ENCODE measurements at places on chromosomes 6 and 20.

DNA sequence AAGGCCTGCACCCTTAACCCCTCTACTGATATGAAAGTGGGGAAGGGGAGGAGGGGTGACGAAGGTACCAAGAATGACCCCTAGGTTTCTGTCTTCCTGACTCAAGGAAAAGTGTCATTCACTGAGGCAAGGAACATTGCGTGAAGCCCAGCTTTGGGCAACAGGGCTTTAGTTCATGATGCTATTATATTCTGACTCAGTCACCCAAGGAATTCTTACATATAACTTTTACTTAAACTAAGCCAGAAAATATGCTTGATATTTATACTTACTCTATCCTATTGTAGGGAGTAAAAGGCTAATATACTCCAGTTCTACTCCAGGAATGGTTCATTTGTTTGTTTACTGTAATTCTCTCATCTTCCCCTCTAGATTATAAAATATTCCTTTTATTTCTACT is 60.5 kb downstream of the DOP1A start:
- DNase-seq: no peak

GRCh38 chr20:60268491-60268890 is 310.3 kb downstream of the CDH26 start:
- DNase-seq: no peak

- no peak for DNase-seq
These were observed 37.3 kb downstream of the PGM3 start for GRCh38 chr6:83155794-83156193.

GRCh38 chr20:24694157-24694726 is 224.8 kb downstream of the SYNDIG1 start:
- no peak for DNase-seq

- DNase-seq: no peak
These were observed 62.4 kb downstream of the AKAP7 start for GRCh38 chr6:131197716-131198115.

- no peak for DNase-seq
These were observed 6.7 kb downstream of the RGS19 start for GRCh38 chr20:64072498-64073063.

- DNase-seq: no peak
These were observed 10.2 kb downstream of the MYO6 start for GRCh38 chr6:75759207-75759606.

- DNase-seq: peak; percentile 32
These were observed 2.0 kb downstream of the ZNF318 start for GRCh38 chr6:43367245-43367984.

- DNase-seq: no peak
These were observed 20.7 kb downstream of the TENT5A start for GRCh38 chr6:81731814-81732213.

DNA sequence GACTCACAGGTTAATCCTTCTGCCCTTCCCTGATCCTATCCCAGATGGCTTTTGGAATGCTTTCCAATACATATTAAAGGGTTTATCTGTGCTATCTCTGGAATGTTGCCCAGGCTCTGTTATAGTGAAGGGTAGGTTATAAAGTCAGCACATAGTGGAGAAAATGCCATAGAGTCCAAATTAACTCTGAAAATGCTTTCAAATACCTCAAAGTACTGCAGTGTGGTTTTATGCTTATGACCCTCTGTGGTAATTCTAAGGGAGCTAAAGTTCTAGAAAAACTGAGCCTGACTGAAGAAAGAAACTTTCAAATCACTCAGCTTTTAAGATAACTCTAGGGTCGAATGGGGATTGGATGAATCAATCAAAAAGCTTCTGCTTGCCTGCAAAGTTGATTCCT is 159.8 kb downstream of the PLCB1 start:
- DNase-seq: no peak

GRCh38 chr6:137944793-137945498 is 77.9 kb downstream of the TNFAIP3 start:
- peak; percentile 44 for DNase-seq

GRCh38 chr6:162857326-162857725 is 129.6 kb downstream of the PACRG start:
- no peak for DNase-seq

DNA sequence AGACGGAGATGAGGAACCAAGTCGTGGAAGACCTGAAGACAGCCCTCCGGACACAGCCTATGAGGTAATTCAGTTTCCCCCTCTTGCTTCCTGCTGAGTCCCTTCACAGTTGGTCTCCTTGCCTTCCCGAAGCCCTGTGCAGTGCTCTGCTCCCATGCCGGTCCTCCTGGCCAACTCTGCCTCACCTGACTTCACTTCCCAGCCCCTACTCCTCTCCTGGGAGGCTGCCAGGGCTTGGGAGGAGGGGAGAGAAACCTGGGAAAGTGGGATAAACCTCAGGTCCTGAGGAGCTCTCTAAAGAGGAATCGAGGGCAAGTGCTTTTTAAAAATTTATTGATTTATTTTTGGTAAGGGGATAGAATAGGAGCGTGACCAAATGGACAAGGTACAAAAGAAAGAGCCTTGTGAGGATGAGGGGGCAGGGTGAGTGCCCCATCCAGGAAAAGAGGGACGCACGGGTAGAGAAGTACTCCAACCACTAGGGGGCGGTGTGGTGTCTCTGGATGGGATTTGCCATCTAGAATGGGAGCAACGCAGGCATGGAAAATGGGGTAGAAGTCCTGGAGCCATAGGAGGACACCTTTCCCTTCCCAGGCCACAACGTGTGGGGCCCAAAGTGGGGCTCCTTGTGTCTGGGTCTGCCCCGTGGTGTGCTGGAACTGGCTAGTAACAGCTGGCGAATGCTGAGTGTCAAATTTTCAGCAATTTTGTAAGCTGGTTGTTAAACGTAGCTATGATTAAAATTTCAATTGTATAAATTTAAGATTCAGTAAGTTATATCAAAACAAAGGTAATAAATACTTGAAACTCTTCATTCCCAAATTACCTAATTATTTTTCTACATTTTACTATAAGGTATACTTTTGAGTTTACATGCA is 69.0 kb downstream of the MOCS1 start:
- DNase-seq: peak; percentile 25

DNA sequence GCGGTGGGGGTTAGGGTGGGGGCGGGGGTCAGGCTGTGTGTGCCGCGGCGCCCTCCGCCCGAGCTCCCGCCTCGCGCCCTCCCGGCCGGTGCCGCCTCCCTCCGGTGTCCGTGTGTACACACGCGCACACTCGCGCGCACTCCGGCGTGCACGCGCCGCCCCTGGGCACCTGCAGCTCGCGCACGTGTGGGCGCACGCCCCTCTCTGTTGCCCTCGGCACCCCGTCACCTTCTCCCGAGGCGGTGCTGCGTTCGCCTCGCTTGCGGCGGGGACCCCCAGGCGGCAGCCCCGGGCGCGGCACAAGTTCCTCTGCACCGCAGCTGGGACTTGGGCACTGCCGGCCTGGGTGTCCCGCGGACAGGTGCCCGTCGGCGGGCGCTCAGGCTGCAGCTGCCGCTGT is 525 bp downstream of the MACROD2 start:
- no peak for DNase-seq

- DNase-seq: peak; percentile 26
These were observed 810 bp downstream of the MRPL18 start for GRCh38 chr6:159790956-159791598.

DNA sequence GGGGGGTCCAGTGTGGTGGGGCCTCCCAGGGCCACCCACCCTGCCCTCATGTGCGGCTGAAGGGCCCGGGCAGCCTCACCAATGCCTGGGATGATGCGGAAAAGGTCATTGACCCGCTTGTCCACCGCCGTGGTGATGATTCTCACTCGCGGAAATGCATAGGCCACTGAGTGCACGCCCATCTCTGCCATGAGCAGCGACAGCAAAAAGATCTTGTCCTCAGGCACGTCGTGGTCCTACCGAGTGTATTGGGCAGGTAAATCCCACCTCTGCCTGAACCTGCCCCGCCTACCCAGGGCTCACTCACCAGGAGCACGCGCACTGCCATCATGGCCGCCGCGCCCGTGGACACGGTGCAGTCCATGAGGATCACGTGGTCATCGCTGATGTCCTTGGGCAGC is 16.1 kb downstream of the UCKL1 start:
- DNase-seq: no peak

GRCh38 chr6:87736809-87737540 is 34.9 kb upstream of the AKIRIN2 start:
- no peak for DNase-seq

- no peak for DNase-seq
These were observed 414.5 kb downstream of the ESR1 start for GRCh38 chr6:152221806-152222628.

DNA sequence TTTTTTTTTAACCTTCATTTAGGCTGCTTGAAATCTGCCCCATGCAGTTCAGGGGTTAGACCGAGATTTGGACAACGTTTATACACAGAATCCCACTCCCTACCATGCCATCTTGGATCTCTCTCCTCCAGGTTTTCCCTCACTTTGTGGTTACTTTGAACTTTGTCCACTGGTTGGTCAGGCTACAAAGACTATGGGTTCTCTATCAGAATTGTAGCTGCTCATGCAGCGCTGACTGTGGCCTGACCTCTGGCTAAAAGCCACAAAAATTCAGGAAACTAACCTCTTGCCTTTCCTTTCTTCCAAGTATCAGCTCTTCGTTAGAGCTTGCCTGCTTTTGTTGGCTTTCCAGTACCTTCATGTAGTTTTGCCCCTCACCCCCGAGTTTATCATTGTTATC is 44.9 kb upstream of the KCNG1 start:
- DNase-seq: no peak

DNA sequence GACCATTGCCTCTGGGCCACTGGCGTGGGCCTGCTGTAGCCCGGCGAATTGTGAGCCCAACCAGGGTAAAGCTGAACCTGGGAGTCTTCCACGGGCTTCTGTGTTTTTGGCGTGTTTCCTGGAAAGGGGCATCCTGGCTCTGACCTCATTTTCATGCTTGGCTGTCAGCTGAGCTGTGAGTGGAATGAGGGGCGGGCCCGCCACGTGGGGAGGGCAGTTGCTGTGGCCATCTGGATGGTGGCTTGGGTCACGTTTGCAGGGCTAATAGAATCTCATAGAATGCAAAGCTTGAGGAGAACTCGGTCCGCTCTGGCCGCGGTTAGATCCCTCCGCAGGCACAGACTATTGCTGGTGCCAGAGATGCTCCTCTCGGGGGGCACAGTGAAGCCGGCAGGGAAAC is 263.0 kb downstream of the SMOC2 start:
- no peak for DNase-seq

- no peak for DNase-seq
These were observed 68.6 kb downstream of the CDK19 start for GRCh38 chr6:110746680-110747079.

- DNase-seq: no peak
These were observed 383.8 kb downstream of the TFAP2A start for GRCh38 chr6:10030942-10031537.

DNA sequence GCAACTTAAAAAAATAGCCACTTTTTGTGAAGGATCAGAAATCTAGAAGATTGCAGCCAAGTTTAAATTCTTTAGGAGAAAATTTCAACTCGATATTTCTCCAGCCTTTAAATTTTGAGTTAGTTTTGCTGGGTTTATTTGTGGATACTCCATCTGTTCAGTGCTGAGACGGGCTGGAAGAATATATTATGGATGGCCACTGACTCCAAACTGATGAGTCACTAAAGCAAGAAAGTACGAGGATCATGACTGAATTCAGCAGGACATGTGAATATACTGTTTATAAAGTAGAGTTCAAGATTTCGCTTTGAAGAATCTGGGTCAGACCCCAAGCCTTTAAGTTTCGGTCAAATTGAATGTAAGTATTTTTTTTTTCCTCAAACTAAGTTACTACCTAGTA is 199.5 kb downstream of the ADGRB3 start:
- DNase-seq: no peak

- no peak for DNase-seq
These were observed 252.7 kb downstream of the BTBD3 start for GRCh38 chr20:12170406-12170805.

DNA sequence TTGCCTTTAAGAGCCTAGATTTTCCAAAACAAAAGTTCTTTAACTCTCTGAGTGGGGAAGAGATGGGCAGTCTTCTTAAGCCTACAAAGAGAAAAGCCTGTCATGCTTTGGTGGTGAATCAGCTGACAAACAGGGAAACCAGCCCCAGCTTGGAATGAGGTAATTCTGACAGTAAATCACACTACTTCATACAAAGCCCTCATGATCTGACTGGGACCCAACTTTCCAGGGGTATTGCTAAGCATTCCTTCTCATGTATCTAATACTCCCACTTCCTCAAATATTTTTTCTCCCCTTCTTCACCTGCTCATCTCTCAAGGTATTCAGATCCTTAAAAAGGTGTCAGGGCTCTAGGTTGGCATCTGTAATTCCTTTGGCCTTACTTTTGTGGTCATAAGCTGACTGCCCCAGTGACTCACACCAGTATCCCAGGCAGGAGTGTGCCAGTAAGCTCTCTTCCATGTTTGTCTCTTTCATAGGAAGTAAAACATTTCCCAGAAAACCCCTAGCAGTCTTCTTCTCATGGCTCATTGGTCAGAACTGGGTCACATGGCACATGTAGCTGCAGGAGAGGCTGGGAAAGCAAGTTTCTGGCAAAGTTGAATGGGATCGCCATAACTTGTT is 15.0 kb upstream of the TBC1D22B start:
- no peak for DNase-seq

DNA sequence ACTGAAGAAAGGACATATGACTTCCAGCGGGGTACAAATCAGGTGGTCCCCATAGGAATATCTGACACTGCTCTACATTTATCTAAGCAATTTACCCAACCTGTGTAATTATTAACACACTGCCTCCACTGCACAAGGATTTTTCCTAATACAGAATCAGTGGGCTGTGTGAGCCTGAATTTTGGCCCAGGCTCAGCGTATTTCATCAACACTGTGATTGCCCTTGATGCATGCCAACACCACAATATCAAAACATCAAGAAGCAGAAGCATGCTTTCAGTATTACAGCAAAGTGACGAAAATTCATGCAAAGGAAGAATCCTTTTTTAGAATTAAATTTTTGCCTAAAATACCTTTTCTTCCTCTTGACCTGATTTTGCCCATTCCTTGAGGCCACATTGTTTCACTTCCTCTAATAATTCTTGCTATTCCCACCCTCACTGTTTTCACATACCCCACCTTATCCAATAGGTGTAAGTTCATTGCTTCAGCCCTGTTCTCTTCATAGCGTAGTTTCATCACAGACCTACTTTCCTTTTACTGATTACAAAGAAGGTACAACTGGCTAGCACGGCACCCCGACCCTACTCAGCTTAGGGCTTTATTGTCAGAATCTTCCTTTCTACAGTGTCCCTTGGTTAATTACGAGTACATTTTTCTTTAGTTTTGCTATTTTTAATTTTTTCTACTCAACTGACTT is 83.7 kb upstream of the PTCHD4 start:
- DNase-seq: no peak

DNA sequence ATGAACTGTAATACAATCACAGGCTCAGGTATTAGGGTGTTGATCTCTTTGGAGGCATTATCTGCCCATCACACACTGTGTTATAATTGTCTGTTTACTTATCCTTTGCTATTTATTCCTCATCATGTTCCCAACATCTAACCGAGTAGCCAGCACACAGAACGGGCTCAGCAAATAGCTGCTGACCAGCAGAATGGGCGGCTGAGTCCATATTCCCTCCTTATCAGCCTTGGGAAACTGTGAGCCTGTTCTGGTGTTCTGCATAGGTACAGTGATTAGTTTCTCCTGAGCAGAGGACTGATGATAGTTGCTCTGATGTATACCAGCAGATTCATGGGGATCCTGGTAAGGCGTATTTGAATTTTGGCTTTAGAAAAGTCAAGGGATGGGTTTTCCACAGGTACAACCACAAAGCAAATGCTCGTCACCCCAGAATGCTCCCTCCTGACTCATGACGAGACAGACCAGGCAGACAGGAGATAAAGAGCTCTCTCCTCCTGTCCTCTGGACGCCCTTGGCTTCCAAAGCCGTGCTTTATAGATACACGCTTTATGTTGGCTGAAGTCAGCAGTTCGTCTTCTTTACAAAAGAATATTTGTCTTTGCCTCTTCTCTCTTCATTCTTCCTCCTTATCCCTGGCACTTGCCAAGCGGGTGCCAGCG is 166.7 kb downstream of the TTLL2 start:
- DNase-seq: no peak

All from CD4-positive, alpha-beta T cell treated with Interleukin-1 beta for 1 hour (primary cell).